ENCODE measurements at places on chromosomes 6 and 20.

DNA sequence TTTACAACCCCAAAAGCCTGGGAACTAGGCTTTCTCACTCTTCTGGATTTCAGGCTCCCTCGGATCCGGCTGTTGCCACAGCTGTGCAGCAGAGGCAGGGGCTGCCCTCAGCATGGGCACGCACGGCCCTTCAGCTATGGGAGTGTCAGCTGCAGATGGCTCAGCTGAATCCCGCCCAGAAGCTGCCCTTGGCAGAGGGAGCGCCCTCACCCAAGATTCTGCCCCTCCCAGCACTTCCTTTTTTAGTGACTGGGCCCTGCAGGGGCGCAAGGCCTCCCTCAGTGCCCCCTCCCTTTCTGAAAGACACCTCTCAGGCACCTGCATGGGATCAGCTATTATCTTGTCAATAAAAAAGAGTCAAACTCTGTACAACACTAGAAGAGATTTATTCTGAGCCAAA is 67.9 kb upstream of the THBS2 start:
- DNase-seq: no peak

DNA sequence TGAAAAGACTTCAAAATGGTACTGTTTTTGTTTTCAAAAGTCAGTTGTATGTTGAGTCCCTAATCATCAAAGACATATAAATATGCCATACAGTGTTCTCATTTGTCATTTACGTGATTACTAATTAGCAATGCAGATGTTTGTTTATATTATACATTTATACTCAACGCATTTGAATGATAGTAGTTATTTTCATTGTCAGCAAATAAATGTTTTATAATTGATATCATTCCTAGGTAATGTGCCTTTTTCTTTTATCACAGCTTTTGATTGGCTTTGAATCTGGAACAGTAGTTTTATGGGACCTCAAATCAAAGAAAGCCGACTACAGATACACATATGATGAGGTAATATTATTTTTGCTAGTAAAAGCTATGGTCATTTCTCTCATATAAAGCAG is 62.6 kb downstream of the STXBP5 start:
- no peak for DNase-seq

DNA sequence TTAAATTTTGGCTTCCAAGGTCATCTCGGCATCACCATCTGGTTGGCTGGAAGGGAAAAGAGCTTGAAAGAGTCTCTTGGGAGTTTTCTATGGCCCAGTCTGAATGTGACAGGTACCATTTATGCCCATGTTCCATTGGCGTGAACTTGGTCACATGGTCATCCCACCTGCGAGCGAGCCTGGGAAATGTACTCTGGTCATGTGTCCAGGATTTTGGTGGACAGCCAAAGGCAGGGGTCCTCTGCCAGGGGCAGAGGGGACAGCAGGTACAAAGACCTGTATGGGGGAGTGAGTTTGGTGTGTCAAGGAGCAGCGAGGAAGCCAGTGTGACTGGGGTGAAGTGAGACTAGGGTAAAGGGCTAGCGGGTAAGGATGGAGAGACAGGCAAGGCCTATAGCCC is 112.6 kb downstream of the CDC5L start:
- DNase-seq: no peak

- DNase-seq: no peak
Measured at GRCh38 chr20:22686097-22686496, 101.7 kb upstream of the FOXA2 start.

- DNase-seq: no peak
Measured at GRCh38 chr6:33132081-33132524, 56.3 kb downstream of the HLA-DPB1 start.

- no peak for DNase-seq
Measured at GRCh38 chr20:1876975-1877608, 18.1 kb upstream of the SIRPA start.

DNA sequence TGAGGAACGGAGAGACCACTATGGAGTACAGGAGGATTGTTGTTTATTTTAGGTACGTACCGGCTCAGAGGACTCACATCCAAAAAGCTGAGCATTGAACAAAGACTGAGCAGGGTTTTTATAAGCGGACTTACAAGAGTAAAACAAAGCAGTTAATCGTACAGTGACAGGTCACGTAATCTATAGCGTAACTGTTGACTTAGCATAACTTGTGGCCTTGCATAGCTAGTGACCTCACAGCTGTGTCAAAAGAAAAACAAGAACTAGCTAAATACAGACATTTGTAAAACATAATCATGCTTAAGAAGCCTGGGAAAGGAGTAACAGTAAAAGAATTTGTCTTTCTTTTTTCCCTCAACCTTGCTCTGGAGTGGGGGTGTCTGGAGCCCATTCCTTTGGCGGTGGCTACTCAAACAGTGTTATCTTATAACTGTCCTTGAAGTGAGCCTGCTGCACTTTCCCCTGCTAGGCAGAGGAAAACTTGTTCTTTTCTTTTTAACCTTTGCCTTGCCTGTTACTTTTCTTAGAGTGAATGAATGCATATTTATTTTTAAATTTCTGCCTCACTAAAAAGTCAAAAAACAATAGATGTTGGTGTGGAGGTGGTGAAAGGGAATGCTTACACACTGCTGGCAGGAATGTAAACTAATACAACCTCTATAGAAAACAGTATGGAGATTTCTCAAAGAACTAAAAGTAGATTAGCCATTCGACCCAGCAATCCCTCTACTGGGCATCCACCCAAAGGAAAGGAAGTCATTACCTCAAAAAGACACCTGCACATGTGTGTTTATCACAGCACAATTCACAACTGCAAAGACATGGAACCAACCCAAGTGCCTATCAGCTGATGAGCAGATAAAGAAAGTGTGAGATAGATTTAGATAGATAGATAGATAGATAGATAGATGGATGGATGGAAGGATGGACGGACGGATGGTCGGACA is 109.0 kb downstream of the TAF4 start:
- no peak for DNase-seq

DNA sequence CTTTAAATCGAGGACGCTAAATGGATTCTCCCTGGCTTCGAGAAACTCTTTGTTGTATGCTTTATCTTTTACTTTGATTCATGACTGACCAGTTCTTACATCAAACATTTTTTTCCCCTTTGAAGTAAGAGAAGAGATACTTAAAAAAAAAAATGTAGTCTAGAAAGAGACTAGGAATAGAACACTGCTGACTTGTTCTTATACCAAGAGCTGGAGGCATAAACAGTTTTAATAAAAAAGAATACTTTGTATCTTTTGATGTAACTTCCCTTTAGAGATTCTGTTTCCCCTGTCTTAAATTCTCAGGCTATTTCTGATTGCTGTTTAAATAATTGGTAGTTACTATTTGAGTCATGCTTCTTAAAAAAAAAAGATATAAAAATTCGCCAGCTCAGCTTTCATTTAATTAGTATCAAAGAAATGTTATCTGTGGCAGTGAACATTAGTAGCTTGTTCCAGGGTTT is 4.8 kb downstream of the ASXL1 start:
- no peak for DNase-seq

DNA sequence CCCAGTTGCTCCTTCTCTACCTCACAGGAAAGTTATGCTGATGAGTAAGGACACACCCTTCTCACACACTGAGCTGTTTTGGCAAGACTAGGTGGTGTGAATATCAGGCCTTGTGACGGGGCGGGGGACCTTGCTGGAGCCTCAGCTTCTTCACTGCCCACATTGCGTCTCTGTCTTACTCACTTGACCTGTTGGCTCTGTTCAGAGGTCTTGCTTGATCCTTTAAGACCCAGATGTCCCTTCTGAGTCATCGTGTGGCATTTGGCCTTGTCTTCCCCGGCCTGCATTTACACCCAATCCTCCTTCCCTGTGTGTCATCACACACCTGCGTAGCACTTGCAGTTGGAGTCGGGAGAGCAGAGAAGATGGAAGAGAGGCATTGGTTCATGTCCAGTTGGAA is 8.3 kb upstream of the PRND start:
- no peak for DNase-seq

DNA sequence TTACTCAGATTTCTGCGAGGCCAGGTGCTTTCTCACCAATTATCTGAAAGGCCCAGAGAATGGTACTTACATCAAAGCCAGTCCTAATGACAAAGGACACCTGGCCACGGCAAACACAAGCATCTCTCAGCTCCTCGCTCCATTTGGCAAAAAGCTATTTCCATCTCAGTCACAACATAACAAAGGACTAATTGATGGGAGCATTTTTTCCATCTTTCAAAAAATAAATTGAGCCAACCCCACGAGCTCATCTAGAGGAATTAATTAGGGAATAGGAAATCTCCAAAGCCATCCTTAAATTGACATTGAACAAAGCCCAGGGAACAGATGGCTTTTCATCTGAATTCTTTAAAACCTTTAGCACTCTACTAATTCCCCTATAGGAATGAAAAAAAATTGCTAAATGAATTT is 236.7 kb downstream of the HAO1 start:
- no peak for DNase-seq

GRCh38 chr20:10064611-10065010 is 29.8 kb downstream of the ANKEF1 start:
- DNase-seq: no peak

DNA sequence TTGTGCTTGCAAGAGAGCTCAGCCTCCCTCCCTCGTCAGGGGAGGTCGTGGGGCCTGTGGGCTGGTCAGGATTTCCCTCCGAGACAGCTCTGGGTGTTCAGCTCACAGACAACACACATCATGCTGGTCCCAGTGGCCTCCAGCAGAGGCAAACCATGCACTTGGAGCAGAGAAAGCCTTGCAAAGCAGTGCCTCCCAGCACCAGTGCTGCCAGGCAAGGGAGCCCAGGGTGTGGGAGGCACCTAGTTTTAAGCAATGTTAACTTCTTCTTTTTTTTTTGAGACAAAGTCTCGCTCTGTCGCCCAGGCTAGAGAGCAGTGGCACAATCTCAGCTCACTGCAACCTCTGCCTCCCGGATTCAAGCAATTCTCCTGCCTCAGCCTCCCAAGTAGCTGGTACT is 34.0 kb upstream of the INSM1 start:
- no peak for DNase-seq

DNA sequence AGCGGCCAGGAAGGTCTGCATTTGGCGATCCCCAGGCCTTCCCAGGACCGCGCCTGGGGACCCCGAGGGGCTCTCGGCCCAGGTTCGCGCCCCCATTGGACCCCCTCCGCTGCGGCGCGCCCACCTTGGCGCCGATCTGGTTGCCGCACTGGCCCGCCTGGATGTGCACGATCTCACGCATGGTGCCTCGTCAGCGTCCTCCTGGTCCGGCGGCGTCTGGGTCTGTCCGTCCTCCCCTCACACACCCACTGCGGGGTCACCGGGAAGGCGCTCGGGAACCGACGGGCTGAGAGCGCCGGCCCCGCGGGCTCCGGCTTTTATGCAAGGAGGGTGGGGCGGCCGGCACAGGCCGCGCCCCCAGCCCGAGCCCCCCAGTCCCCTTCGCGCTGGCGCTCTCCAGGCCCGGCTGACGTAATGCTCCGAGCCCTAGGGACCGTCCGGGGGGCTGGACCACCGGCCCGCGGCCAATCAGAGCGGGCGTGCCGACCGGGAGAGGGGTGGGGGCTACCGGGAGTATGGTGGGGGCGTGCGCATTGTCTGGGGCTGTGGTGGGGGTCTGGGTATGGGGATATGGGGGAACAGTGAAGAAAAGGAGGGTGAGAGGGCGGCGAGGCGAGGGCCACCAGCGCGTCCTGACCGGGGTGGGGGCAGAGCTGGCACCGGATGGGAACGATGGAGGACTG is at the start of gene TUBB2B:
Gene TUBB2B, minus strand, starts transcription at position 291 of the 683 bp plus-strand sequence. Its CDS starts 110 bp downstream, at position 181.
- no peak for DNase-seq

DNA sequence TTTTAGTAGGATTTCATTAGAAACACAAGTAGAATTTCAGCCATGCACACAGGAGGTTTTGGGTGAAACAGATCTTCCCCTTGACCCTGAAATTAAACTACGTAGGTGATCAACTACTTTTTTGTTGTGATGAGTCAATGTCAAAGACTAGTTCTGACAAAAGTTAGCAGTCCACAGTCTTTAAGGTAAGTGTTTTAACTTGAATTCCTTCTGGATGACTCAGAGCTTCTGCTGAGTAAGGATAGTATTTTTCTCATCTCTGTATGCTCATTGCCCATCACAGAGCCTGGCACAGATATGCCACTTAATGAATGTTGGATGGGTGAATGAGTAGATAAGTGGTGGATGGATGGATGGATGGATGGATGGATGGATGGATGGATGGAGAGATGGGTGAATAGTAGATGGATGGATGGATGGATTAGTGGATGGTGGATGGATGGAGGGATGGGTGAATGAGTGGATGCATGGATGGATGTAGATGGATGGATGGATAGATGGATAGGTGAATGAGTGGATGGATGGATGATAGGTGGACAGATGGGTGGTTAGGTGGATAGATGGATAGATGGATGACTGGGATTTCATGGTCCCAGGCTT is 165.3 kb downstream of the ZMYND8 start:
- DNase-seq: no peak

DNA sequence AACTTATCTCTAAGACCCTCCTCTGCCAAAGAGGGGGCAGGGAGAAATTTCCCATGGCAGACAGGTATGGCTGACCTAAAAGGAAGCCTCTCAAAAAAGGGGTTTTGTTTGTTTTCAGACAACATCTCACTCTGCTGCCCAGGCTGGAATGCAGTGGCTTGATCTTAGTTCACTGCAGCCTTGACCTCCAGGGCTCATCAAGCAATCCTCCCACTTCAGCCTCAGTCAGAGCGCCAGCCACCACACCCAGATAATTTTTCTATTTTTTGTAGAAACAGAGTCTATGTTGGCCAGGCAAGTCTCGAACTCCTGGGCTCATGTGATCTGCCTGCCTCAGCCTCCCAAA is 3.8 kb downstream of the EZR start:
- no peak for DNase-seq

GRCh38 chr20:6122873-6123648 is at the start of gene FERMT1:
FERMT1 (minus strand) TSS chr20:6123030; CDS start chr20:6119554, 3,476 bp downstream.
- DNase-seq: no peak

DNA sequence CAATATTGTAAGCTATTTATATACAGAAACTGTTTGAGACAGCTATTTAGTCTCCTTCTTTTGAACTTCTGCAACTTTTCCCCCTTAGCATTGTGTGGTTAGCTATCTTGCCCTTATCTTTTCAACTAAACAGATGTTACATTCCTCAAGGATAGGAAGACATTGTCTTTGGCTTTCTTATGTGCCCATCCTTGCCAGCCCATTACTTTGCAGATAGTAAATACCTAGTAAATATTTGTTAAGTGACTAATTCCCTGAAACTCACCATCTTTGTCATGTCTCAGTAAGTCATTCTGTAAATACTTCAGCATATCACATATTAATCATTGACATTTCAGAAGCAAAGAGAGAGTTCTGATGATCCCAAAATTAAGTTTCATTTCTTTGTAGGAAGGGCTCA is 69.1 kb upstream of the FLRT3 start:
- no peak for DNase-seq

GRCh38 chr6:92806254-92806653 is 613.1 kb downstream of the EPHA7 start:
- no peak for DNase-seq

GRCh38 chr6:154301839-154302752 is 54.5 kb downstream of the IPCEF1 start:
- DNase-seq: no peak

DNA sequence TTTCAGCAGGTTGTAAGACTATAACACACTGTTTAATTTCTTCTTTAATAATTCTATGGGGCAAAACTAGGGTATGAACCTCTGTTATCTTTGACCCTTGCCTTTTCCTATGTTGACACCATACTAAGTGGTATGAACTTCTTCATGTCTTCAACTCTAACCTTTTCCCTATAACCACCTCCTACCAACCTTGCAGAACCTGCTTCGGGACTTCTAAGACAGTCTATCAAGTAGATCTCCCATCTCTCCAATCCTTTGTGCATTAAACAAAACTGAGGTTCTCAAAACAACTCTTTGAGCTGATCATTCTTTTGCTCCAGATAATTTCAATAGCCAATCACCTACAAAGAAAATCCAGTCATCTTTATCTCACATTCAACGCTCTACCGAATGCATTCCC is 23.4 kb downstream of the SNAP91 start:
- DNase-seq: no peak

Data from stimulated activated CD8-positive, alpha-beta memory T cell treated with anti-CD3 and anti-CD28 coated beads, Interleukin-4, amount 100 ng/mL, for 1 hour (primary cell).